CD4-positive, alpha-beta T cell treated with Interleukin-17A for 4 hours (primary cell): ENCODE measurements at places on chromosomes 4 and X.

DNA sequence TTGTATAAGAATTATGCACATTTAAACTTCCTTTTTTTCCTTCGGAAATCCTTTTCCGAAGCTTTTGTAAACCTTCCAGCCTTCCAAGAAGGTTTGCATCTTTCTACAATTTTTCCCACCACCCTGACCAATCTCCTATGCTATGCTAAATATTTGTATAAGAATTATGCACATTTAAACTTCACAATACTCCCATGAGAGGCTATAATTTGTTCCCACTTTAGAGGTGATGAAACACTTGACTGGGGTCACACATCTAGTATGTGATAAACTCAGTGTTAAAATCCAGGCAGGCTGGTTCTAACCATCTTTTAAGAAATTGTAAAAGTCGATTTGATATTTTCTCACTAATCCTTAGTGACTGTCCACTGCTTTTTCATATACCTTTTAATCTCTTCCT, 22.1 kb downstream of the NUDT6 start:
- no peak for DNase-seq

DNA sequence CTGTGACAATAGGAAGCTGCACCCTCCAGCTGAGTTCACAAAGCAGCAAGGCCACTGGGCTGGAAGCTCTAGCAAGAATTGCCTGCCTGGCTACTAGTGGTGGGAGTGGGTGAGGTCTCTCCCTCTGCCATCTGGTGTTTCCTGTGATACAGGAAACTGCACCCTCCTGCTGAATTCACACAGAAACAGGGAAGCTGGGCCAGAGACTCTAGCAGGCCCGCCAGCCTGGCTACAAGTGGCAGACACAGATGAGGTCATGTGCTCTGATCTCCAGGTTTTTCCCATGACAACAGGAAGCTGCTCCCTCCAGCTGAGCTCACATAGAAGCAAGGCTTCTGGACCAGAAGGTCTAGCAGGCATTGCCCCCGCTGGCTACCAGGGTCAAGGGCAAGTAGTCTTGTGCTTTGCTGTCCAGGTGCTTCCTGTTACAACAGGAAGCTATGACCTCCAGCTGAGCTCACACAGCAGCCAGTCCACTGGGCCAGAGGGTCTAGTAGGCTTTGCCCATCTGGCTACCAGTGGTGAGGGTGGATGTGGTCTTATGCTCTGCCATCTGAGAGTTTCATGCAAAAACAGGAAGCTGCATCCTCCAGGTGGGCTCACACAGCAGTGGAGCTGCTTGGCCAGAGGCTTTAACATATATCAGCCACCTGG, 41.5 kb upstream of the ZXDA start:
- DNase-seq: no peak

DNA sequence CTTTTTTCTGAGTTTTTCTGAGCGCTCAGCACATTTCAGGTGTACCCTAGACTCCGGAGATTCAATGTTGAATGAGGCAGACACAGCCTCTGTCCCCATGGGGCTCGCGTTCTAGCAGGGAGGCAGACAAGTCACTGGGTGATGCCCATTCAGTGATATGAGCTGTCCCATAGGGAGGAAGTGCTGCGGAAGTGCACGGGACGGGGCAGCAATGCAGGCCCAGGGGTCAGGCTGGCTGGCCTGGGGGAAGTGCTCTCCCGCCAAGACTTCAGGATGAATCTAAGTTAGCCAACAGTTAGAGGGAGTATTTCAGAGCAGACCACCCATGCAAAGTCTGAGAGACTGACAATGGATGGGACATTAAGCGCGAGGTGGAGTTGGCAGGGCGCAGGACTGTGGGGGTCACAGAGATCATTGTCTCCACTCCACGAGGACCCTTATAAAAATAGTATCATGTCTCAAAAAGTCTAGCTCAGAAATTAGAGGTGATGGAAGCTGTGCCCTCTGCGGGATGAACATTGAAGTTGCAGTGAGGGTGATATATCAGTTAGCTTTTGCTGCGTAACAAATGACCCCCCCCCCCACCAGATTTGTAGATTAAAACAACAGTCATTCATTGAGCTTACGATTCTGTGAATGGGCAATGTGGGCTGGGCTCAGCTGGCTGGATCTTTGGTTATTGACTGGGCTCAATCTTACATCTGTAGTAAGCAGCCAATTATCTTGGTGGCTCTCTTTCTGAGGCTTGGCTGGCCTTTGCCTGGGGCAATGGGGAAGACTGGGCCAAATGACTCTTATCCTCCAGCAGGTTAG, 16.4 kb downstream of the PSAPL1 start:
- DNase-seq: no peak

- no peak for DNase-seq
Observed at GRCh38 chrX:149630681-149631233, 835 bp downstream of the TMEM185A start.

- no peak for DNase-seq
Observed at GRCh38 chr4:148159793-148160192, 282.4 kb downstream of the NR3C2 start.

DNA sequence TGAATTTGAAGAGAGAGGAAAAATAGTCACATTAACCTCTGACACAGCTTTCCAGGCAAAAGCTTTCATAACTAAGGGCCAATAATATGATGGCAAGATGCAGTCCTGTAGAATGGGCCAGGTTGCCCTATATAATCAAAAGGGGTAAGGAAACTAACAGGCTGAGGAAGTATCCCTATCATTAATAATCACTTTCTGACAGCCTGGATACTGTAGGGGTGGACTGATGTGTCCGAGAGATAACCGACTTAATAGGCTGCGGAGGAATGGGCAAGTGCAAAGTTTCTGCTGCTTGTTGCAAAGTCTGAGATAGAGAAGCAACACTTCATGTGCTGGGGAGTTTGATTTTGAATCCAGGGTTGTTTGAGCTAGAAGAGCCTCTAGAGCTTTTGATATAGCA, 94.8 kb downstream of the DNAAF6 start:
- no peak for DNase-seq

DNA sequence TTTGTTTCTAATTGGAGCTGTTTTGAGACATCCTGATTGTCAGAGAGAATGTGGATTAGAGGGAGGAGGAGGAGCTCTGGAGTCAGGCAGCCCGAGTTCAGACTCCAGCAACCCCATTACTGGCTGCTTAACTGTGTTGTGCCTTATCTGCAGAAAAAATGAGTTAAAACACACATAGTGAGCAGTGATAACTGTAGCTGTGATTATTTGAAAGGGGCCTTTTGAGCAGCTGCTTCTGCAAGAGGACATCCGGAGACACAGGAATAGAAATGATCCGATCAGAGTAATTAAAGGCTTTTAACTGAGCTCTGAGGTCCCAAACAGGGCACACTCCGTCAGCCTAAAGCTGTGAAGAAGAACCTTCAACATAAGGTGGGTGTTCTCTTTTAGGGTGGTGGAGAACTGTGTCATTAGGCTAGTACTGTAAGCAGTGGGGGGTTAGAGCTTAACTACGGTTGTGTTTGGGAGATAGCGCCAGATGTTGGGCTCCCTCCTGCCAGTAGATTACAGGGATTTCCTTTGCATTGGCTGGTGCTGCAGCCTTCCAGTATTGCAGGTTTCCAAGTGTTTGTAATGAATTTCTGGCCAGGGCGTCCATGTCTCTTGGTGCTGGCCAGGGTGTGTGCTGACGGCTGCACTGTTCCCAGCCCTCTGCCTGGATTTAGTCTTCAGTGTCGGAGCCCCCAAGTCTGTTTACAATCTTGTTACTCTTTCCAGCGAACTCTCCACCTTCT, 24.3 kb downstream of the ADD1 start:
- no peak for DNase-seq
